ENCODE measurements at places on chromosomes 16 and 17.

DNA sequence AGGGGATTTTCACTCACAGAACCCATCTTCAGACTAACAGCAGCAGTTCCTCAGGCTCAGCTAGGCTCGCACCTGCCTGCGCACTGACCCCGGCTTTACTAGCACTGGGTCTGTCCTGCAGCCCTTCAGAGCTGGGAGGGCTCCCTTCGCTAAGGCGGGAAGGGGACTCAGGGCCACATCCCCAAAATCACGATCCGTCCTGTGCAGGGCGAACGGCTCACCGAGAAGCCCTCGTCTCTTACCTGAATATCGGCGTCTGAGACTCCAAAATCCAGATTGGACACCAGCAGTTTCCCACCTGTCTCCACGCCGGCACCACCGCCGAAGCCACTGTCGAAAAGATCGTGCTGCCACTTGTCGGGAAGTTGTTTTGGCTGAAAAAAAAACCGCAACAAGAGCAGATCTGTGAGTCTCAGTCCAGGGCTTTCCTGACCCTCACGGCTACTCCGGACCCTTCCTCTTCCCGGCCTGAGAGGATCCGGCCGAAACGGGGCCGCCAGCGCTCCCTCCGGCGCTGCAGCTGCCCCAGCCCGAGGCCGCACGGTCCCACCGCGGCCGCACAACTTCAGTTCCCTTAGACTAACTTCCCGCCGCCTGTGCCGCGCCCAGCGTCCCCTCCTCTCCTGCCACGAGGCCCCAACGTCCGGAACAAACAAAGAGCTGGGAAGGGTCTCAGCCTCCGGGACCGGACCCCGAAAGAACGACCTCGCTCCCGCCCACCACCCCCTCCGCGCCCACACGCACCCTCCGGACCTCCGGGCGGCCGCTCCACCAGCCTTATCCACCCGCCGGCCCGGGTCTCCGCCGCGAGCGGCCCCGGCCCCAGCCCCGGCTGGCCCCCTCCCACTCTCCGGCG lies 711 bp downstream of the ALYREF start:
- no peaks in the 10 kb centered on the region for H3K27me3 ChIP-seq
- peak; percentile 59 for DNase-seq
- H3K36me3 ChIP-seq = peaks cover 40% of the 10 kb centered on the region
- peak overlapping the region; percentile 98 for H3K27ac ChIP-seq
- H3K4me1 ChIP-seq = peaks cover 42% of the 10 kb centered on the region

- H3K36me3 ChIP-seq = no peaks in the 10 kb centered on the region
- no peak overlapping the region for H3K27ac ChIP-seq
- no peak for DNase-seq
- H3K4me3 ChIP-seq = no peak overlapping the region
These were observed 129.9 kb downstream of the AIPL1 start for GRCh38 chr17:6304894-6305612.

GRCh38 chr17:82921426-82921825 lies 81.6 kb upstream of the ZNF750 start:
- no peak overlapping the region for H3K4me3 ChIP-seq
- peaks cover 5% of the 10 kb centered on the region for H3K4me1 ChIP-seq
- H3K27ac ChIP-seq = no peak overlapping the region

- no peak for DNase-seq
These were observed 66.1 kb upstream of the SIAH1 start for GRCh38 chr16:48451323-48451722.

DNA sequence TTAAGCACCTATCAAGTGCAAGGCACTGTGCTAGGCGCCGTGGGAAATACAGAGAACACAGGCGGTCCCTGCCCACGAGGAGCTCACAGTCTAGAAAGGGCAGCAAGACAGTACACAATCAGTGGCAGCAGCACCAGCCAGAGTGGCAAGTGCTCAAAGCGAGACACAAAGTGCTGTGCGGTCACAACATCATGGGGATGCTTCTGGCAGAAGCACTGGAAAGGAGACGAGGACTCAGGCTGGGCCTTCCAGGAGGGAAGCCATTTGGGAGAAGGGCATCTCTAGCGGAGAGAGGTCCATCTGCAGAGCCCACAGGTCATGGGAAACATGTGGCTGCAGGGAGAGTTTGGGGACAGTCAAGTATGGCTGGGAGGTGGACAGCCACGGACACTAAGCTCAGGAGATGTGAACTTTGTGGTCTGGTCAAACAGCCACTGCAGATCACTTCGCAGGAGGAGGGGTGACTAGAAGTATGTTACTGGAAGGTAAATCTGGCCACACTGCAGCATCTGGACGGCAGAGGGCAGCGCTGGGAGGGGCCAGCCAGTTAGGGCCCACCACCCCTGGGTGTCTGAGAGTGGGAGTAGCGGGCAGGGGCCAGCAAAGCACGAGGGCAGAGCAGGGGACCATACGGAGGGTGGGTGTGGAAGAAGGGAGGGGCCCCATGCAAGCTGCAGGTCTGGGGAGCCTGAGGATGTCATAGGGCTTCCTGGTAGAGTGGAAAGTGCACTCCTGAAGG lies 71.1 kb downstream of the N4BP1 start:
- H3K27ac ChIP-seq = peak overlapping the region; percentile 58
- H3K27me3 ChIP-seq = no peaks in the 10 kb centered on the region
- peaks cover 30% of the 10 kb centered on the region for H3K36me3 ChIP-seq
- no peak for DNase-seq

DNA sequence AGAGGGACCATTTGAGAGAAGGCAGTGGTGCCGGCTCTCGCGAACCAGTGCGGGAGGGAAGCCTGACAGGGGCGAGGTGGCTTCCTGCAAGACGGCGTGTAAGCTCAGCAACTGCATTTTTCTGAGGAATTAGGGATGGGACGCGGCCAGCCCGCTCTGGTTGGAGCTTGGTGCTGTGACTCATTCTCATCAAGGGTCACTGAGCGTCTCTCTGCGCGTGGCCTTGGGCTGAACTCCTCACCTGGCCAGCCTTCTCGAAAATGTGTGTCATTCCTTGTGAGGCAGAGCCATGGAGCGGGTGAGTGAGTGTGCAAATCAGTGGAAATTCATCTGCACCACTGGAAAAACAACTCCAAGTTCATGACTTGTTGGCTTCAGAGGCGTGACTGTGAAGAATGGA lies 52.8 kb downstream of the NTN1 start:
- H3K36me3 ChIP-seq = no peaks in the 10 kb centered on the region
- H3K27me3 ChIP-seq = peaks cover 18% of the 10 kb centered on the region
- H3K27ac ChIP-seq = no peak overlapping the region
- H3K4me3 ChIP-seq = no peak overlapping the region
- no peaks in the 10 kb centered on the region for H3K4me1 ChIP-seq

GRCh38 chr16:26787924-26788323 lies 278.8 kb upstream of the C16orf82 start:
- H3K4me1 ChIP-seq = no peaks in the 10 kb centered on the region
- no peaks in the 10 kb centered on the region for H3K36me3 ChIP-seq
- no peak overlapping the region for H3K4me3 ChIP-seq

DNA sequence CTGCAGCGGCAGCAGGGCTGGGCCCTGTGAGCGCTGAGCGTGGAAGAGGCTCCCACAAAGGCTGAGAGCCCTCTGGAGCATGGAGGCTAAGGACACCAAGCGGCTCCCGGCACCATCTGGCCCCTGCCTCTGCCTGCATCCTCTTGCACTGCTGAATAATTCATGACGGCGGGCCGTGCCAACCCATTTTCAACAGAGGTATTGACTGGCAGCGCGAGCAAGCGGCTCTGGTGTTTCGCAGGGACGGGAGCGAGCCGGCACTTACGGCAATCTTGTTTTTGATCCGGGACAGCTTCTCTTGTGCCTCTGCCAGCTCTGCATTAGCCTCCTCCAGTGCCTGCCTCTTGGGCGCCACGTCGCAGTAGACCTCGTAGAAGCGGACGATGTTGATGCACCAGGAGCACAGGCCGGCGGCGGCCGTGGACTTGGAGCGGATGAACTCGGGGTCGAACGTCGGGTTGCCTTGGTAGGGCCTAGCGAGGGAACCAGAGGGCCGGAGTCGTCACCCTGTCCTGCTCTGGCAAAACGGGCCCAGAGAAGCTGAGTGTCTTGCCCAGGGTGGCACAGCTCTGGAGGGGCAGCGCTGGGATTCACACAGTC lies 80.4 kb downstream of the PGS1 start:
- no peak overlapping the region for H3K4me3 ChIP-seq
- no peaks in the 10 kb centered on the region for H3K36me3 ChIP-seq
- no peak for DNase-seq

- peak overlapping the region; percentile 77 for H3K27ac ChIP-seq
- no peak overlapping the region for H3K4me3 ChIP-seq
These were observed 3.2 kb downstream of the ZSCAN10 start for GRCh38 chr16:3095869-3096268.

- no peaks in the 10 kb centered on the region for H3K36me3 ChIP-seq
- no peak overlapping the region for H3K27ac ChIP-seq
- peaks cover 6% of the 10 kb centered on the region for H3K27me3 ChIP-seq
- H3K4me1 ChIP-seq = no peaks in the 10 kb centered on the region
- H3K4me3 ChIP-seq = no peak overlapping the region
- DNase-seq = no peak
These were observed 147.2 kb downstream of the UTP18 start for GRCh38 chr17:51407576-51407975.

- peaks cover 16% of the 10 kb centered on the region for H3K36me3 ChIP-seq
- peaks cover 48% of the 10 kb centered on the region for H3K4me1 ChIP-seq
- peaks cover 22% of the 10 kb centered on the region for H3K27me3 ChIP-seq
- H3K27ac ChIP-seq = peak overlapping the region; percentile 86
- DNase-seq = peak; percentile 65
These were observed 736 bp downstream of the CNP start for GRCh38 chr17:41967141-41967920.

- no peaks in the 10 kb centered on the region for H3K4me1 ChIP-seq
- no peaks in the 10 kb centered on the region for H3K27me3 ChIP-seq
- H3K4me3 ChIP-seq = no peak overlapping the region
These were observed 25.5 kb downstream of the ADAMTS18 start for GRCh38 chr16:77409311-77409710.

DNA sequence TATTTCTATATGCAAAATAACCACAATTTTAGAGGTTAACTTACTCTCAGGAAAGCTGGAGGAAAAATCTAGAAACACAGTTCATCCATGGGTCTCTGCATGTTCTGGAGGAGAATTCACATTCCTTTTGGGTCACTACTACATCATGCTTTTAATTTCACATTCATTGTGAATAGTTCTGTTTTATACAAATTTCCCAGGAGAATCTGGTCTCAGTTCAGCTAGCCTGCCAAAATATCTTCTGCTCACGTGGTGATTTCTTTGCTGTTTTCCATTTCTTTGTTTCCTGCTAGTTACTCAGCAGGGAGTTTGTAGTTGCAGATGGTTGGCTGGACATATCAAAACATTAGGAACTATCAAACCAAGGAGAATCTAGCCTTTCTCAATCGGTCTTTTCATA lies at the start of gene ABCA9:
ABCA9 (minus strand) TSS at position 106 of the 400 bp plus-strand sequence. CDS start 9,801 bp downstream, outside the sequence.
- no peaks in the 10 kb centered on the region for H3K36me3 ChIP-seq
- peaks cover 10% of the 10 kb centered on the region for H3K27me3 ChIP-seq
- no peak within 1 kb of the TSS for H3K27ac ChIP-seq
- peaks cover 16% of the 10 kb centered on the region for H3K4me1 ChIP-seq
- no peak within 1 kb of the TSS for H3K4me3 ChIP-seq

GRCh38 chr17:50129728-50130558 lies at the start of gene SAMD14:
Gene SAMD14, minus strand, starts transcription at chr17:50130160. Its CDS starts 5,201 bp downstream, at chr17:50124959.
- peak within 1 kb of the TSS; percentile 33 for H3K27ac ChIP-seq
- H3K4me3 ChIP-seq = peak within 1 kb of the TSS; percentile 58
- peaks cover 65% of the 10 kb centered on the region for H3K27me3 ChIP-seq
- peaks cover 37% of the 10 kb centered on the region for H3K4me1 ChIP-seq
- DNase-seq = peak; percentile 70
- peaks cover 18% of the 10 kb centered on the region for H3K36me3 ChIP-seq

DNA sequence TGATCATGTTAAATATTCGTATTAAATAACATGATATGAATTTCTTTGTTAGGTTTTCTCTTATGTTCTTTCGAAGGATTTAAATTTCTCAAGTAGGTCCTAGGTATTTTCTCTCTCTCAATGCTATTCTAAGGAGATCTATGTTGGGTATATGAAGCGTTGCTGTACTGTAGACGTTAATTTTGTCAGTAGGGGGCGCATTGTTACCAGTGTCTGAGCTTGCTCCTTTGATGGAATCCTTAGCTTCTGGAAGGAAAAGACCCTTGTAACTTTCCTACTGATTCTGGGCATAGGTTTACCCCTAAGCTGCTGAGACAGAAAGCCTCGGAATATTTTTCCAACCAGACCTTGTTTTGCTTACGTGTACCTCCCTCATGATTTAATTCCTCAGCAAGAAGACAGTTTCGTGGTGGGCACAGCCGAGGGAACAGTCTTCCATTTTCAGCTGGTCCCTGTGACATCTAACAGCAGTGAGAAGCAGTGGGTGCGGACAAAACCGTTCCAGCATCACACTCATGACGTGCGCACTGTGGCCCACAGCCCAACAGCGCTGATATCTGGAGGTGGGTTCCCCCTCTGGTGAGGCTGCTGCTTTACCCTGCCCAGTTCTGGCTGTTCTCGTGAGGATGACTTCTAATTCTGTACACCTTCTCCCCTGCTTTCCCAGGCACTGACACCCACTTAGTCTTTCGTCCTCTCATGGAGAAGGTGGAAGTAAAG lies 17.9 kb downstream of the UTP4 start:
- peak; percentile 70 for DNase-seq
- H3K4me3 ChIP-seq = no peak overlapping the region
- peaks cover 43% of the 10 kb centered on the region for H3K36me3 ChIP-seq
- no peak overlapping the region for H3K27ac ChIP-seq

DNA sequence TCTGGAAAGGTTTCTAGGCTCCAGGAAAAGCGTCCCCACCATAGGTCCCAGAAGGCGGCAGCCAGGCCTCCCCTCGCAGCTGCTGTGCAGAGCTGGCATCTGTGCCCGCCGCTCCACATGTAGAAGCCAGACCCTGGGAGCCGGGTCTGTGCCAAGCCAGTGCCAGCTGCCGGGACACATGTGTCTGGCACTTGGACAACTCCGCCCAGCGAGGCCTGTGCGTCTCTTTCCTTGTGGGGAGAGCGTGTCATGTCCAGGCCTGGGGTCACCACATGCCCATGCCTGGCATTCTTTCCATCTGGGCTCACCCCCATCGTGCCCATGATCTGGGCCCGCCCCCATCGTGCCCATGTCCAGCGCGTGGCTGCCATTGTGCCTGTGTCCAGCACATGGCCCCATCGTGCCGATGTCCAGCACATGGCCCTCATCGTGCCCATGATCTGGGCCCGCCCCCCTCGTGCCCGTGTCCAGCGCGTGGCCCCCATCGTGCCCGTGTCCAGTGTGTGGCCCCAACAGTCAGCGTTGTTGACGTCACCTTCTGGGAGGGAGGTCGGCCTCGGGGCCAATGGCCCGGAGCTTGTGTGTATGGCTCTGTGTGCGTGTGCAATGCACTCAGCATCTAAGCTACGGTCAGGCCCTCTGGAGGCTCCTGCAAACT lies 13.3 kb upstream of the ACSF3 start:
- H3K4me3 ChIP-seq = no peak overlapping the region
- DNase-seq = no peak
- peaks cover 3% of the 10 kb centered on the region for H3K4me1 ChIP-seq
- H3K27ac ChIP-seq = no peak overlapping the region
- no peaks in the 10 kb centered on the region for H3K36me3 ChIP-seq

GRCh38 chr17:7889166-7889955 lies 772 bp downstream of the CHD3 start:
- H3K4me3 ChIP-seq = no peak overlapping the region
- H3K4me1 ChIP-seq = peaks cover 14% of the 10 kb centered on the region
- no peaks in the 10 kb centered on the region for H3K27me3 ChIP-seq
- peak overlapping the region; percentile 37 for H3K27ac ChIP-seq
- DNase-seq = peak; percentile 45

- peaks cover 50% of the 10 kb centered on the region for H3K4me1 ChIP-seq
- DNase-seq = no peak
- H3K27me3 ChIP-seq = no peaks in the 10 kb centered on the region
- H3K36me3 ChIP-seq = peaks cover 24% of the 10 kb centered on the region
- peak overlapping the region; percentile 93 for H3K27ac ChIP-seq
These were observed 1.5 kb downstream of the CDK12 start for GRCh38 chr17:39462631-39463375.

- no peak overlapping the region for H3K4me3 ChIP-seq
- no peaks in the 10 kb centered on the region for H3K27me3 ChIP-seq
- no peaks in the 10 kb centered on the region for H3K36me3 ChIP-seq
- DNase-seq = no peak
- H3K4me1 ChIP-seq = no peaks in the 10 kb centered on the region
These were observed 730.7 kb upstream of the KIF2B start for GRCh38 chr17:53092072-53092471.

All from activated naive CD4-positive, alpha-beta T cell treated with anti-CD3 and anti-CD28 coated beads, Interleukin-2, amount 10 ng/mL, durations not matched to agents 7 days and 5 days (primary cell).